CD4-positive, alpha-beta memory T cell (primary cell): ENCODE measurements at places on chromosomes 13 and 19. TPM values are rescaled to one million over a fixed set of nuclear protein-coding genes. Genes with fewer than 3 reads are reported as not detected.

- H3K4me3 ChIP-seq = no peak overlapping the region
- DNase-seq = no peak
- no peaks in the 10 kb centered on the region for H3K36me3 ChIP-seq
- no peaks in the 10 kb centered on the region for H3K27me3 ChIP-seq
Measured at GRCh38 chr13:59754411-59754810, 409.3 kb downstream of the DIAPH3 start.

DNA sequence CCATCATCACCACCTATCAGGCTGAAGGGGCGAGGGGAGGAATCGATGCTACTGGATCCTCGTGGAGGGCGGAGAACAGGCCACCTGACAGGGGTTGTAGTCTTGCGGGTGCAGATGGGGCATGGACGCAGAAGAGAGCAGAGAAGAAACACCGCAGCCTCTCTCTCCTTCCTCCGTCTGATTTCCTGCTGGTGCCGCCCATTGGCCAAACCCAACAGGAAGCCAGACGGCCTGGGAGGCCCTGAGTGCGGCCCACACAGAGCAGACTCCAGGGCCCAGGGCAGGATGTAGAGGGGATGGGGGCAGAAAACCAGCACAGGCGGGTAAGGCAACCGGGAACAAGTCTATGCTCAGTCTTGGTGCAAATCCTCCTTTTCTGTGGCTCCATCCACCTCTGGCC is 15.4 kb downstream of the CEBPA start:
- H3K36me3 ChIP-seq = no peaks in the 10 kb centered on the region
- peaks cover 12% of the 10 kb centered on the region for H3K4me1 ChIP-seq
- H3K27me3 ChIP-seq = no peaks in the 10 kb centered on the region
- DNase-seq = no peak
- H3K4me3 ChIP-seq = no peak overlapping the region

DNA sequence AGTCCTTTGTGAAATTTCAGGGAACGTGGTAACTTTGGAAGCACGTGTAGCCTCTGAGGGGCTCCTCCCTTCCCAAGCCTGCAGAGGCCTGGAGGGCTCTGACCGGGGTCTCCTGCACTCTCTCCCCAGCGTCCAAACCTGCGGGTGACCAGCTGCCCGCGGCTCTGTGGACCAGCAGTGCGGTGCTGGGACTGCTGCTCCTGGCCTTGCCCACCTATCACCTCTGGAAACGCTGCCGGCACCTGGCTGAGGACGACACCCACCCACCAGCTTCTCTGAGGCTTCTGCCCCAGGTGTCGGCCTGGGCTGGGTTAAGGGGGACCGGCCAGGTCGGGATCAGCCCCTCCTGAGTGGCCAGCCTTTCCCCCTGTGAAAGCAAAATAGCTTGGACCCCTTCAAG is 2.7 kb upstream of the TPGS1 start:
- H3K4me1 ChIP-seq = peaks cover 26% of the 10 kb centered on the region
- no peaks in the 10 kb centered on the region for H3K36me3 ChIP-seq
- DNase-seq = no peak
- no peak overlapping the region for H3K27ac ChIP-seq

Gene PSG11
- not detected for polyA plus RNA-seq

DNA sequence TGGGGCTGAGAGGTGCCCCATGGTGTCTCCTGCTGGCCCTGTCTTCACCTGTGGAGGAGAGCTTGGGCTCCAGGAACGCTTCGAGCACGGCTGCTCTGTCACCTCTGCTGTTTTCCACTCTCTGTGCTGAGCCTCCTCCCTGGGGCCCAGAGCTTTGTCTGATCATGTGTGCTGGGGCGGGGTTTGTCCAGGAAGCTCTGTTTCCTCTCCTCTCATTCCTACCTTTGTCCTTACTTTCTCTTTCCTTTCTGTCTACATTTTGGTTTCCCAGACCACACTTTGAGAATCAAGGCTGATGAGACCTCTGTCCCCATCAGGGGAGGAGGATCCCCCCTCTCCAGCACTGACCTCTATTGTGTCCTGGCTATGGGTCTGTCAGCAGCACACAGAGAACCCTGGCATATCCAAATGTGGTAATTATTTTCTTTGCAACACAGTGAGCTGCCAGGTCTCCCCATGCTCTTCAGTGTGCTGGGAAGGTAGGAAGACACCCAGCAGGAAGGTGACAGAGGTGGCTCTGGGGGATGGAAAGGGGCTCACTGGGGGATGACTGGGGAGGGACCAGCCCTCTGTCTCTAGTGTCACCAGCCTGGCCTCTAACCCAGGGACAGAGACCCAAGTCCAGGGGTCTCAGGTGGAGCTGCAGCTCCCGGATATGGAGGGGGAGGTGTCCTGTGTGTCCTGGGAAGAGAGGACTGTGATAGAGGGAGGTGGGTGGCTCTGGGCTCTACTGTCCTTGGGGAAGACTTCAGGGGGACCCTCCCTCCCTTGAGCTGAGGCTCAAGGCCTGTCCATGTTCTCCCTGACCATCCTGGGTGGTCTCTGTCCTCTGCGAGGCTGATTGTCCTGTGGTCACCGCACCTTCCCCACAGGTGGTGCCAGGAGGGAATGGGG is at the start of gene CEACAM1:
Gene CEACAM1, minus strand, starts transcription at position 128 of the 894 bp plus-strand sequence. Its CDS starts 107 bp downstream, at position 21.
- peak within 1 kb of the TSS; percentile 48 for H3K4me3 ChIP-seq
- H3K27ac ChIP-seq = peak within 1 kb of the TSS; percentile 47
- DNase-seq = peak; percentile 48
- no peaks in the 10 kb centered on the region for H3K36me3 ChIP-seq
- no peaks in the 10 kb centered on the region for H3K27me3 ChIP-seq

GRCh38 chr19:8001651-8001994 is 3.8 kb downstream of the ELAVL1 start:
- peaks cover 60% of the 10 kb centered on the region for H3K4me1 ChIP-seq
- H3K27me3 ChIP-seq = no peaks in the 10 kb centered on the region
- no peaks in the 10 kb centered on the region for H3K36me3 ChIP-seq
- H3K27ac ChIP-seq = peak overlapping the region; percentile 61
- no peak overlapping the region for H3K4me3 ChIP-seq

DNA sequence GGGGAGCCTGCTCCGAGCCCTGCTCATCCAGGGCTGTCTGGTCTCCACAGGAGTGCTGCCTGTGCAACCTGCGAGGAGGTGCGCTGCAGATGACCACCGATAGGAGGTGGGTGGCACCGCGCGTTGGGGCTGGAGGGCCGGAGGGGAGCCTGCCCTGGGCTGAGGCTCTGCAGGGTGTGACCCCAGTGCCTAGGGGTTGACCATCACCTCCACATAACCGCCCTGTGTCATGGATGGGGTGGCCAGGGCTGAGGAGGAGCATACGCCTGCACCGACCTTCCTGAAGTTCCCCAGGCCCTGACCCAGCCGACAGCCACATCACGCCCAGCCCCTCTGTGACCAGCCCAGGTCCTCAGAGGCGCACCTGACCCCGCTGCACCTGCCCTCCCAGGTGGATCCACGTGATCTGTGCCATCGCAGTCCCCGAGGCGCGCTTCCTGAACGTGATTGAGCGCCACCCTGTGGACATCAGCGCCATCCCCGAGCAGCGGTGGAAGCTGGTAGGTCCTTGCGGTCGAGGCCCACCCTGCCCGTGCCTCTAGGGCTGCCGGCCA is 168.7 kb downstream of the KDM4B start:
- DNase-seq = no peak
- H3K36me3 ChIP-seq = peaks cover 11% of the 10 kb centered on the region
- no peak overlapping the region for H3K4me3 ChIP-seq
- no peaks in the 10 kb centered on the region for H3K27me3 ChIP-seq

DNA sequence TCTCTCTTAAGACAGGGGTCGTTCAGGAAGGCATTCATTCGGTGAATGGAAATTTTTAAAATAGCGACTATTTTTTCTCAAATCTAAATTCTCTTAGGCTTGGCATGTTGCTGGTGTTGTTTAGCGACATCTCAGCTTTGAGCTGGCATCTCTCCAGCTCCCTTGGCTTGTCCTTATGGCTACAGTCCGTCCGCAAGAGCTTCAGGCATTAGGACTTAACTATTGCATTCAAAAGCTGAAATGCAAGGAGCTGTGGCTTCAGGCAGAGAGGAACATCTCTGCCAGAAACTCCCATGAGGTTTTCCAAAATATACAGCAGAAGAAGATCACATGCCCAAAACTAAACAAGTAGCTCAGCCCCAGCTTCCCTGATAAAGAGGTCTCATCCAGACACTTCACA is 578.5 kb downstream of the EFNB2 start:
- no peak for DNase-seq
- no peaks in the 10 kb centered on the region for H3K27me3 ChIP-seq
- no peaks in the 10 kb centered on the region for H3K4me1 ChIP-seq
- no peaks in the 10 kb centered on the region for H3K36me3 ChIP-seq

Gene CA11
- 5.0 TPM for polyA plus RNA-seq

GRCh38 chr13:46211483-46212351 is at the start of gene LRRC63:
LRRC63 (plus strand) TSS chr13:46211928; CDS start chr13:46213035, 1,107 bp downstream.
- H3K36me3 ChIP-seq = no peaks in the 10 kb centered on the region
- H3K4me1 ChIP-seq = peaks cover 18% of the 10 kb centered on the region
- peak within 1 kb of the TSS; percentile 49 for H3K4me3 ChIP-seq
- peak within 1 kb of the TSS; percentile 75 for H3K27ac ChIP-seq

Gene SLC15A1
- not detected for polyA plus RNA-seq

- no peak for DNase-seq
- no peaks in the 10 kb centered on the region for H3K4me1 ChIP-seq
- H3K4me3 ChIP-seq = no peak overlapping the region
- no peak overlapping the region for H3K27ac ChIP-seq
Measured at GRCh38 chr13:97043302-97043701, 49.0 kb upstream of the OXGR1 start.

DNA sequence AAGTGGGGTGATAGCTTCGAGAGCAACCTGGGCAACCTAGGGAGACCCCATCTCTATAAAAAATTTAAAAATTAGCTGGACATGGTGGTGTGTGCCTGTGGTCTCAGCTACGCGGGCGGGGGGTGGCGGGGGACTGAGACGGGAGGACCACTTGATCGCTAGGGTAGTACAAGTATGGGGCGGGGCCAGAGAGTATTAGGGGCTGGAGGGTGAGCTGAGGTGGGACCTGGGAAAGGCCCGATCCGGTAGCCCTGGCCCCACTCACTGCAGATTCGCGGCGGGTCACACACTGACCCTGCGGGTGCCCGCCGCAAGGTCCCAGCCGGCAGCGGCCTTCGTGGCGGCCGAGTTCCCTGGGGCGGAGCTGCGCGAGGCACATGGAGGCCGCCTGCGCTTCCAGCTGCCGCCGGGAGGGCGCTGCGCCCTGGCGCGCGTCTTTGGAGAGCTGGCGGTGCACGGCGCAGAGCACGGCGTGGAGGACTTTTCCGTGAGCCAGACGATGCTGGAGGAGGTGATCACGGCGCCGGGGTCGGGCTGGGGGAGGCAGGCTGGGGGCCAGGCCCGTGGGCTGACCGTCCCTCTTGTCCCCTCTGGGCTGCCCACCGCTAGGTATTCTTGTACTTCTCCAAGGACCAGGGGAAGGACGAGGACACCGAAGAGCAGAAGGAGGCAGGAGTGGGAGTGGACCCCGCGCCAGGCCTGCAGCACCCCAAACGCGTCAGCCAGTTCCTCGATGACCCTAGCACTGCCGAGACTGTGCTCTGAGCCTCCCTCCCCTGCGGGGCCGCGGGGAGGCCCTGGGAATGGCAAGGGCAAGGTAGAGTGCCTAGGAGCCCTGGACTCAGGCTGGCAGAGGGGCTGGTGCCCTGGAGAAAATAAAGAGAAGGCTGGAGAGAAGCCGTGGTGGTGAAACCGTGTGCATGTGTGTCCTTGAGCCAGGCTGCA is 2.0 kb upstream of the ARHGAP45 start:
- H3K4me1 ChIP-seq = peaks cover 43% of the 10 kb centered on the region
- H3K27ac ChIP-seq = no peak overlapping the region
- no peaks in the 10 kb centered on the region for H3K36me3 ChIP-seq
- peak; percentile 71 for DNase-seq
- H3K4me3 ChIP-seq = no peak overlapping the region

- no peaks in the 10 kb centered on the region for H3K27me3 ChIP-seq
- no peaks in the 10 kb centered on the region for H3K36me3 ChIP-seq
- H3K4me1 ChIP-seq = peaks cover 96% of the 10 kb centered on the region
- peak overlapping the region; percentile 41 for H3K27ac ChIP-seq
Measured at GRCh38 chr19:8569066-8569771, 8.0 kb downstream of the MYO1F start.

DNA sequence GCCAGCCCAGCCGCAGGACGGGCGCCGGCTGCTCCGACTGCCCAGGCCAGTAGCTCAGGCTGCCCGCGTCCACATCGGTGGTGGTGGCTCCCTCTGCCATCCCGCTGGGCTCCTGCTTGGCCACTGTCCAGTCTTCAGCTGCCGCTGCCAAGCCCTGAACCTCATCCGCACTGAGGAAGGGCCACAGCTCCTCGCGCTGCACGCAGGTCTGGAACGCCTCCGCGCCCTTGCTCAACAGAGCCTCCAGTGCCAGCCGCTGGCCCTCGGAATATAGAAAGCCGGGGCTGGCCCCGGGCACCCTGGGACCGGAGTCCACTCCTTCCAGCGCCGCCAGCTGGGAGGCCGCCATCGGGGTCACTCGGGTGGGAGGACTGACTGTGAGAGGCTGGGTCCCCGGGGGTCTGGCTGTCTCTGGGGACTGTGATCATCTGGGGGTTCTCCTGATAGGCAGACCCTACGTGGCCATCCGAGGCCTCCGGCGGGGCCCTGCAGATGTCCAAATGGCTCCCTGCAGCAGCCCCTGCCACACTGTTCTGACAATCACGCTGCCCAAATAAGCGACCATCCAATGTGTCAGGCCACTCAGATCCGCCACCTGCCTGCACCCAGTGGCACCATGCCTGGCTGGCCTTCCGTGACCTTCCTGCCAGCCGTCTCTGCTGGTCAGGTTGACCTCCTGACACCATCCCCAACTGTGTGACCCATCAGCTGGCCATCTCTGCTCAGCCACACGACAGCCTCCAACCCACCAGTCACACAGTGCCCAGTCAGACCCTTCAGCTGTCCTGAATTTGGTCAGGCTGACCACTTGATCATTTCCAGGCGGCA is 1.6 kb downstream of the FAM83E start:
- H3K27ac ChIP-seq = no peak overlapping the region
- no peak for DNase-seq
- peaks cover 25% of the 10 kb centered on the region for H3K4me1 ChIP-seq
- H3K27me3 ChIP-seq = no peaks in the 10 kb centered on the region

Gene AMH
- not detected for polyA plus RNA-seq

- H3K27ac ChIP-seq = no peak overlapping the region
- no peaks in the 10 kb centered on the region for H3K4me1 ChIP-seq
- no peak for DNase-seq
- no peaks in the 10 kb centered on the region for H3K36me3 ChIP-seq
- no peaks in the 10 kb centered on the region for H3K27me3 ChIP-seq
Measured at GRCh38 chr13:38755793-38756192, 68.9 kb downstream of the FREM2 start.

Gene KLK15
- not detected for polyA plus RNA-seq

- DNase-seq = no peak
- H3K27me3 ChIP-seq = no peaks in the 10 kb centered on the region
- no peak overlapping the region for H3K27ac ChIP-seq
- H3K4me3 ChIP-seq = no peak overlapping the region
- H3K4me1 ChIP-seq = no peaks in the 10 kb centered on the region
Measured at GRCh38 chr13:36193151-36193855, 21.1 kb downstream of the SOHLH2 start.
